ENCODE measurements at places on chromosomes 7 and 10. TPM values are rescaled to one million over a fixed set of nuclear protein-coding genes. Genes with fewer than 3 reads are reported as not detected.

DNA sequence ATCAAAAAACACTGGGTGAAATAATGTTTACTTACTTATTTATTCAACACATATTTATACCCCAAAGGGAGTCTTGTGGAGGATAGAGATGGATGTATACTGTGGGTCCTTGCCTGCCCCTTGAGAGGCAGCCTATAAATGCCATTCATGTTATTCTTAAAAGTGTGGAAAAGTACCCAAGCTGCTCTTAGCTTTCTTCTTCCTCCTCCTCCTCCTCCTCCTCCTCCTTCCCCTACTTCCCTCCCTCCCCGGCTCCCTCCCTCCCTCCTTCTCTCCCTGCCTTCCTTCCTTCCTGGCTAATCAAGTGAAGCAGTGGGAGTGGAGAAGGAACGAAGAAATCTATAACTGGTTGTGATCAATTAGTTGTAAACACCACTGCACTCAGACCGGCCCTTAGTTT lies 21.2 kb upstream of the IGF2BP3 start:
- DNase-seq: no peak
- H3K27ac ChIP-seq: no peak overlapping the region
- peak overlapping the region; percentile 83 for H3K4me3 ChIP-seq
- H3K27me3 ChIP-seq: no peaks in the 10 kb centered on the region
- peaks cover 5% of the 10 kb centered on the region for H3K4me1 ChIP-seq

The ZNF853 gene
- total RNA-seq: 1.0 TPM

- no peaks in the 10 kb centered on the region for H3K27me3 ChIP-seq
- DNase-seq: no peak
- no peak overlapping the region for H3K27ac ChIP-seq
- H3K36me3 ChIP-seq: no peaks in the 10 kb centered on the region
- no peaks in the 10 kb centered on the region for H3K4me1 ChIP-seq
Measured at GRCh38 chr7:117772421-117772820, 100.8 kb downstream of the CTTNBP2 start.

DNA sequence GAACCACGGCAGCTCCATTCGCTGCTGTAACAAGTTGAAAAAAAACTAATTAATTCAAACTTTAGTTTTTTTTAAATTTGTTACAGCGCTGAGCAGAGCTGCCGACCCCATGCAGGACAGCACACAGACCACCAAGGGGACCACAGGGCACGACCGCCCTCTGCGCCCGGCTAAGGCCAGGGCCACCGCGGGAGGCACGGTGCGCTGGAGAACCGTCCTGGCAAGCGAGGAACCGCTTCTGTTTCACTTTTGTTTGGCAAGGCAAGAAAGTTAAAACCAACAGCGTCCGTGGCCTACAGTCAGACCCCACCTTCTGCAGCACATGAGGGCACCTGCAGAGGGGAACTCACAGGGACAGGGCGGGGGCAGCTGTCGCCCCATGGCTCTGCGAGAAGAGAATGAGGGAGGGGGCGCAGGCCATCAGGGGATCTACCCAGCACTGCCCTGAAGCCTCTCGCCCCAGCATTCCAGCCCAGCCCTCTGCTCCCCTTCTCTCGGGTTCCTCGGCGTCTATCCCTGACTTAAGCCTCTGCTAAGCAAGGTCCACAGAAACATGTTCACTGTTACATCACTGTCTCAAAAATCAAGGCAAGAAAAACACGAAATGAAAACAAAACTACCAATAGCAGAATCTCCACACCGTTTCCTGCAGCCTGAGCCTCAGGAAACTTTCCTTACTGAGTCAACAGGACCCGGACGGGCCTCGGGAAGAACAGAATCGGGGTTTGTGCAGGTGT lies 204.4 kb downstream of the DIP2C start:
- H3K36me3 ChIP-seq: no peaks in the 10 kb centered on the region
- no peaks in the 10 kb centered on the region for H3K4me1 ChIP-seq
- H3K27ac ChIP-seq: peak overlapping the region; percentile 85
- peak; percentile 34 for DNase-seq
- H3K27me3 ChIP-seq: no peaks in the 10 kb centered on the region

- DNase-seq: no peak
- no peak overlapping the region for H3K27ac ChIP-seq
- H3K27me3 ChIP-seq: peaks cover 3% of the 10 kb centered on the region
- no peak overlapping the region for H3K4me3 ChIP-seq
- H3K36me3 ChIP-seq: no peaks in the 10 kb centered on the region
- H3K4me1 ChIP-seq: no peaks in the 10 kb centered on the region
Measured at GRCh38 chr10:89900554-89900953, 199.2 kb downstream of the KIF20B start.

Measured in activated CD8-positive, alpha-beta T cell treated with anti-CD3 and anti-CD28 coated beads, Interleukin-2, amount 10 ng/mL, durations not matched to agents 7 days and 5 days (primary cell).